ENCODE measurements at places on chromosomes 11 and 22.

GRCh38 chr11:16778286-16778685 is 39.8 kb downstream of the C11orf58 start:
- DNase-seq = no peak

GRCh38 chr11:47213950-47214565 is 716 bp upstream of the DDB2 start:
- peak; percentile 79 for DNase-seq

- no peak for DNase-seq
These were observed 114.8 kb upstream of the FIBIN start for GRCh38 chr11:26878959-26879581.

GRCh38 chr11:45371251-45372115 is 85.3 kb upstream of the SYT13 start:
- DNase-seq = no peak

All from GM04503 (cell line).